ENCODE measurements at places on chromosomes 16 and 17.

DNA sequence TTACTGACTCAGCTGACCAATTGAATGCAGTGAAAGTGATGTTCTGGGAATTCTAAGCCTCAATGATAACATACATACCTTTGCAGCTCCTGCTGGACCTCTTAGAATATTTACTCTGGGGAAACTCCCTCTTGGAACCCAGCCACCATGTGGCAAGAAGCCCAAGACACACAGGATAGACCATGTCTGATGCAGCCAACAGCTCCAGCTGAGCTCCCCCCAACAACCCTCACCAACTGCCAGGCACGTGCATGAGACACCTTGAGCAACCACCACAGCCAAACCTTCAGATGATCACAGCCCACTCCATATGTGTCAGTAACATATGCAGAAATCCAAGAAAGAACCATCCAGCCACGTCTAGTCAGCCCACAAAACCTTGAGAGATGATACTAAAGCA lies 53.0 kb downstream of the XYLT1 start:
- no peak for DNase-seq

GRCh38 chr17:9271989-9272388 lies 250.7 kb downstream of the NTN1 start:
- DNase-seq: no peak

DNA sequence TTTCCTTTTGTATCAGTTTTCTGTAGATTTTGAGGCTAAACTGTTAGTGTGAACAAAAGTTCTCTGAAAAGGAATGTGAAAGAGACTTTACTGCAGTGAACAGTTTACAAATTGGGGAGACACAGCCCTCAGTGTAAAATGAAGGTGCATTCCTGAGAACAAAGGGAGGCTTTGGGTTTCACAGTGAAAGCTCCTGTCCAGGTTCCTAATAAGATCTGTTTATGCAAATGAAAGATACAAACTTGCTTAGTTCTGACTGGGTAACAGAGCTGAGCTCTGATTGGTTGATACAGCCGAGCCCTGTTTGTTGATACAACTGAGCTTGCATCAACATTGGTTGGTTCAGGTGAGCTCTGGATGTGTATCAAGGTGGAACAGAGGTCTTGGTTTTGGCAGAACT lies 8.3 kb upstream of the CDRT15 start:
- DNase-seq: no peak

GRCh38 chr17:57662041-57662440 lies 83.1 kb downstream of the CCDC182 start:
- DNase-seq: no peak

GRCh38 chr16:79573884-79574283 lies 26.7 kb downstream of the MAF start:
- DNase-seq: no peak
